ENCODE measurements at places on chromosomes 4 and X. TPM values are rescaled to one million over a fixed set of nuclear protein-coding genes. Genes with fewer than 3 reads are reported as not detected.

Gene CCNA2
- 43.5 TPM for total RNA-seq

Gene GUCY1B1
- 0.16 TPM for total RNA-seq

Gene CLNK
- total RNA-seq, result not detected

Gene CSAG1
- total RNA-seq, result 0.25 TPM

Gene DNASE1L1
- total RNA-seq, result 26.1 TPM

Gene STARD8
- total RNA-seq, result 1.8 TPM

Gene VEGFC
- total RNA-seq, result 11.9 TPM

Gene CCKAR
- not detected for total RNA-seq

Gene ZNF718
- 0.53 TPM for total RNA-seq

Gene FGF2
- total RNA-seq, result 30.0 TPM

Gene UGT8
- total RNA-seq, result 0.23 TPM

Gene ARL9
- not detected for total RNA-seq

Gene BCORL1
- total RNA-seq, result 9.0 TPM

Gene SASH3
- total RNA-seq, result not detected

Gene NAT8L
- 10.0 TPM for total RNA-seq

Gene L1CAM
- total RNA-seq, result 20.3 TPM

Gene CXorf49
- not detected for total RNA-seq

Gene PDHA2
- total RNA-seq, result not detected

Gene ELK1
- 38.7 TPM for total RNA-seq

Gene TMEM175
- 9.6 TPM for total RNA-seq

Gene MGAT4D
- not detected for total RNA-seq

Gene IBSP
- not detected for total RNA-seq

Gene DNAAF6
- total RNA-seq, result 0.10 TPM

Gene FAM50A
- 106 TPM for total RNA-seq

Gene KLB
- total RNA-seq, result 0.13 TPM

Gene RHOXF1
- total RNA-seq, result not detected

Gene NPY5R
- total RNA-seq, result not detected

Gene ATOH1
- not detected for total RNA-seq

Gene RNF128
- not detected for total RNA-seq

Gene TCEAL7
- not detected for total RNA-seq

Gene ETDB
- not detected for total RNA-seq

Gene REELD1
- total RNA-seq, result not detected

Gene CENPVL1
- total RNA-seq, result not detected

Gene PHEX
- total RNA-seq, result 0.48 TPM

Gene CSAG3
- not detected for total RNA-seq

Gene HPSE
- total RNA-seq, result 1.5 TPM

Gene TRIM60
- total RNA-seq, result not detected

Gene TCEAL6
- total RNA-seq, result not detected

Gene PLK4
- total RNA-seq, result 11.0 TPM

Gene USP17L21
- total RNA-seq, result not detected
